ENCODE measurements at places on chromosomes 16 and 17.

- no peak for DNase-seq
Measured at GRCh38 chr17:44920565-44920940, 5.3 kb upstream of the GFAP start.

- DNase-seq = no peak
Measured at GRCh38 chr16:57357330-57358085, 1.1 kb upstream of the CCL22 start.

DNA sequence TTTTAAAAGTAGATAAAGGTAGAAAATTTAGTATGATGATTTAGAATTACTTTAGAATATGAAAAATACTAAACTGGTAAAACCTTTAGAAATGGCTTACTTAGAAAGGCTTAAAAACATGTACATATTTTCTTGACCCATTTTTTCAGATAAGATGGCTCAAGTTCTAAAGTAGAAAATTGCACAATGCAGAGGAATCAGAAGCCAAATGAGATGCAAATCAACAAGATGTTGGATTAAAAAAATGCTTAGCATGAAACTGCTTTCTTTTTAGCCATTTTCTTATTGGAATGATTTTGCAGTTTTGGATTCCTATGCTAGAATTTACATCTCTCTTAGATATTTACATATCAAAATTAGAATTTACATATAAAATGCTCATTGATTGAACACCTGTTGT is 1.5 kb upstream of the KRTAP3-1 start:
- DNase-seq = no peak

- DNase-seq = no peak
Measured at GRCh38 chr17:44907729-44908470, 7.4 kb downstream of the GFAP start.

DNA sequence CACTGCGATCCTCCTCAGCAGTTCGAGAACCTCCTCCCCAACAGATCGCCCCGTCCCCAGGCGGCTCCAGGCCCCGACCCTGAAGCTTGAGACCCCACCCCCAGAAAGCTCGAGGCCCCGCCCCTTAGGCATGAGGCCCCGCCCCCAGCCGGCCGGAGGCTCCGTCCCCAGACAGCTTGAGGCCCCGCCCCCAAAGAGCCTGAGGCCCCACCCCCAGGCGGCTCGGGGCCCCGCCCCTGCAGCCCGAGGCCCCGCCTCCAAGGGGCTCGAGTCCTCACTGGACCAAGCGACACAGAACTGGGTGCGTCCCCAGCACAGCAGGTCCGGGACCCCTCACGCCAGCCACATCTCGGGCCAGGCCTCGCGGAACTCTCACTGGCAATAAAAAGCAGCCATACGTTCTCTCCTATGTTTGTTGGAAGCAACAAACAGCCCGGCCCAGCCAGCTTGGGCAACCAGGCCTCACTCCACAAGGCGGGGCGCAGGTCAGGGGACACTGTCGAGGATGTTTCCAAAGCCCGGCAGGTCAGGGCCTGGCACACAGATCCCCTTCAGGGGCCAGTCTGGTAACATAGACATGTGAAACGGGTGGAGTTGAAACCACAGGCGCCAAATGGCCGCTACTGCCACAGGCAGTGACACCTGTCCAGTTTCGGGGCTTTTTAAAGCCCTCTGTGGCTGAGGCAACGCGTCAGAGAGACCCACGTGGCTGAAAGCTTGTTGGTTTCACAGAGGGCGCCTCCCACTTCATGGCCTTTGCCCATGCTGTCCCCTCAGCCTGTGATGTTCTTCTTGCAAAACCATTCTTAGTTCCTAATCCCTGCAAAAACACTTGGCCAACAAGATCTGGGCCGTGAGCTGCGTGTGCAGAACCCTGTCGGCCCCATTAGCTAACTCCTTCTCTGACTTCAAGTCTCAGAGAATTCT is 224.2 kb downstream of the PARN start:
- no peak for DNase-seq

GRCh38 chr17:27486741-27487140 is 30.5 kb downstream of the KSR1 start:
- no peak for DNase-seq

DNA sequence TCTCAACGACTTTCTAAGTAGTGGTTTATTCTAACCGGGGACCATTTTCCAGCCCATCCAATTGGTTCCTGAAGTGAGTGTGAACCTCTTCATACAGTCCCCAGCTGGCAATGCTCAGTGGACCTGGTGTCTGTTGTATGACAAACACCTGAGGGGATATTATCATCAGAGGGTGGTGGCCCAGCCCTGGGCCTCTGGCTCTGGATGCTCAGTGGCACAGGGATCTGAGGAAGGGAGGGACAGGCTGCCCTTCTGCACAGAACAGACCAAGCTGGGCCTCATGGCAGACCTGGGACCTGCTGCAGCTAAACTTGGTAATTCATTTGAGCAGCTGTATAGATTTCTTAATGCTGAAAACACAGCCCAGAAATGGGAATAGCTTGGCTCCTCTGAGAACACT is 72.6 kb downstream of the IRX5 start:
- no peak for DNase-seq

GRCh38 chr16:70695331-70696070 is 9.6 kb upstream of the MTSS2 start:
- DNase-seq = no peak

- DNase-seq = no peak
Measured at GRCh38 chr16:67236563-67237395, 9.8 kb downstream of the TMEM208 start.

DNA sequence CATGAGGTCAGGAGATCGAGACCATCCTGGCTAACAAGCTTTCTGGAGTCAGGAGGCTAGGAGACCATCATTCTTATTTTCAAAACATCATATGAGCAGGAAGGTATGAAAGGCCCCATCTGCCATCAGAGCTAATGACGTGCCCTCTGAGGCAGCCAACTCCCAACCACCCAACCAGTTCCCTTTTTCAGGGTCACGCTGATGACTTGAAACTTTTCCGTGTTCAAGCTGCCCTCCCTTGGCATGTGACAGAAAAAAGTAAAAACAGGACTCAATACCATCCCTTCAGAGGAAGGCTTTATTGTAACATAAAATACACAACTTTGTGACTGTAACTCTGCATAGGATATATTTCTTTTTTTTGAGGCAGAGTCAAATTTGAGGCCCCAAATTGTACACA is 4.6 kb upstream of the GHDC start:
- no peak for DNase-seq

DNA sequence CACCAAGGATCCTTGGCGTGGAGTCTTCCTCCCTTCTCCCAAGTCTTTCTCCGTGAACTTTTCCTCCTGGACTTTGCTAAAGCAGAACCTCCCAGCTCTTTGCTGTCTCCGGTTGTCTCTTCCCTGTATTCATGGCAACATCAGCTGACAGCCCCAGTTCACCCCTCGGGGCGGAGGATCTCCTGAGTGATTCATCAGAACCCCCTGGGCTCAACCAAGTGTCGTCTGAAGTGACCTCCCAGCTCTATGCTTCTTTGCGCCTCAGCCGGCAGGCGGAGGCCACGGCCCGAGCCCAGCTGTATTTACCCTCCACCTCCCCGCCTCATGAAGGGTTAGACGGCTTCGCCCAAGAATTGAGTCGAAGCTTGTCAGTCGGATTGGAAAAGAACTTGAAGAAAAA is 943 bp downstream of the CNTROB start:
- DNase-seq = no peak

DNA sequence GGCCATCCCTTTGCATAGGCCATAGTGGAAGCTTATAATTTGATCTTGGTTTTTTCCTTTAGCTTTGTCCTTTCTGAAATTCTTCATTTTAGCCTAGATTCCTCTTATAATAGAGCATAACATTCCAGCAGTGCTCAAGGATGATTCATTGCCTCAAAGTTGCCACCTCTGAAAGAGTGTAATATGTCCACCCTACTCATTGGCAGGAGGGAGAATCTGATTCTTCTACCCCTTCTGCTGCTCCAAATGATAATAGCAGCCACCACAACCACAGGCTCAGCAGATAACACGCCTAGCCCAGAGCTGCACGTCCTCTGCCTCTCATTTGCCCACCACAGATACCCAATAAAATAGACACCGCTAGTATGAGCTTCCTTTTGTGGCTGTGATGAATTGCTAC is 337.4 kb upstream of the HSBP1 start:
- no peak for DNase-seq

GRCh38 chr17:603406-604114 is 111.1 kb downstream of the VPS53 start:
- DNase-seq = no peak

- DNase-seq = no peak
Measured at GRCh38 chr17:20046629-20047028, 37.5 kb downstream of the SPECC1 start.

GRCh38 chr17:81493198-81494038 is 19.2 kb downstream of the ACTG1 start:
- DNase-seq = no peak

DNA sequence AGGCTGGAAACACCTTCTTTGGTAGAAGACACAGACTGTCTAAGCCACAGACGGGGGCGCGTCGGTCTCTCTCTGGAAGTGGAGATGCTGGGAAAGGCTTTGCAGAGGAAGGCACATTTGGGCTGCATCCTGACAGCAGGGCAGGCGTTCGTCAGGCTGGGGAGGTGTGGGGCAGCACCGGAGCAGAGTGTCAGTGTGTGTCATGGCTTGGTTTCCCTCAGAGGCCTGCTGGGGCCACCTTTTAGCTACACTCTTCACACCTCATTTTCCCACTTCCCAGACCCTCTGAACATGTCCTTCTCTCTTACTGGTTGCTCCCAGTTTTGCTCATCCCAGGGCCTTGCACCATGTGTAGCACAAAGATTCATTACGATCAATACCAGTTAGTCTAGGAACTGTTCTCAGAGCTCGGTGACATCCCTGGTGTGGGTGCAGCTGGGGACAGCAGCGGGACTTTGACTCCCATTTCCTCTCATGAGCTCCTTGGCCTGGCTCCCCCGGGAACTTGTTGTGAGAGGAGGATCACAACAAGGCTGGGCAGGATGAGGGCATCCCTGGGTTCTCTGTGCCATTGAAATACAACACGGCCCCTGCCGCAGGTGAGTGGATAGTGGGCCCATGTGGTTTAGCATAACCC is 33.1 kb downstream of the SMARCE1 start:
- no peak for DNase-seq

DNA sequence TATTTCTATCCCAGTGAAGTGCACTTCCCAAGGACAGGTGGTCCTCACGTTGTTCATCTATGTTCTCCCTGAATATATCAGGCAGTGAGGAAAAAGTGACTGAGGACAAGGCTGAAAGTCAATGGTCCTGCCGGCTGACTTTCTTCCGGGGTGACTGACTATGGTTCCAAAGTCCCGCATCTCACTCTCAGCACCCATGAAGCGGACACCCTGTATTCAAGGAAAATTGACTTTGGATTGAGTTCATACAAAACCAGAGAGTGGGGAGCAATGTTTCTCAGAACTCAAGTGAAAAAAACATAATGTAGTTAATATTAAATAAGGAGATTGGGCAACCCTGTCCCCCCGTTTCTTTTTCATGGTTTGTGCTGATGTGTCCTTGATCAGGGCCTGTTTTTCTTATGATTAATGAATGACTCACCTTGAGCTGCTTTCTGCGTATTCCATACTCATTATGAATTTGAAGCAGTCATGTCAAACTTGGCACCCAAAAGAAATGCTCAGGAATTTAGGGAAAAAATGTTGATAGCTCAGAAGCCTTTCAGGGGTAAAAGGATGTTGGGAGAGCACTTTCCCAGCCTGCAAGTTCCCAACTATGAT is 184.0 kb downstream of the CYLD start:
- no peak for DNase-seq

DNA sequence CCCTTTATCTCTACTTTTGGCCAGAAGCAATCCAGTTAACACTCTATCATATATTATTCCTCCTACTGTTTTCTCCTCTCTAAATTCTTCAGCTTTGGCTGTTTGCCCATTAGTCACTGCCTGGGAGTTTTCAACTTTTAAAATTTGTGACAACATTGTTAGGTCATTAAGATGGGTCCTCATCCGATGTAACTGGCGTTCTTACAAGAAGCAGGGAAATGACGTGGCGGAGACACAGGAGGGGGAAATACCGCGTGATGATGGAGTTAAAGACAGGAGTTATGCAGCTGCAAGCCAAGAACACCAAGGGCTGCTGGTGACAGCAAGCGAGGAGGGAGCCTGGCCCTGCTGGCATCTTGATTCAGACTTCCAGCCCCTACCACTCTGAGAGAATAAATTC is 34.8 kb upstream of the CPHXL start:
- DNase-seq = no peak

- no peak for DNase-seq
Measured at GRCh38 chr16:5015351-5015750, 18.4 kb downstream of the NAGPA start.

- DNase-seq = no peak
Measured at GRCh38 chr17:63961355-63962212, 11.1 kb downstream of the SCN4A start.

DNA sequence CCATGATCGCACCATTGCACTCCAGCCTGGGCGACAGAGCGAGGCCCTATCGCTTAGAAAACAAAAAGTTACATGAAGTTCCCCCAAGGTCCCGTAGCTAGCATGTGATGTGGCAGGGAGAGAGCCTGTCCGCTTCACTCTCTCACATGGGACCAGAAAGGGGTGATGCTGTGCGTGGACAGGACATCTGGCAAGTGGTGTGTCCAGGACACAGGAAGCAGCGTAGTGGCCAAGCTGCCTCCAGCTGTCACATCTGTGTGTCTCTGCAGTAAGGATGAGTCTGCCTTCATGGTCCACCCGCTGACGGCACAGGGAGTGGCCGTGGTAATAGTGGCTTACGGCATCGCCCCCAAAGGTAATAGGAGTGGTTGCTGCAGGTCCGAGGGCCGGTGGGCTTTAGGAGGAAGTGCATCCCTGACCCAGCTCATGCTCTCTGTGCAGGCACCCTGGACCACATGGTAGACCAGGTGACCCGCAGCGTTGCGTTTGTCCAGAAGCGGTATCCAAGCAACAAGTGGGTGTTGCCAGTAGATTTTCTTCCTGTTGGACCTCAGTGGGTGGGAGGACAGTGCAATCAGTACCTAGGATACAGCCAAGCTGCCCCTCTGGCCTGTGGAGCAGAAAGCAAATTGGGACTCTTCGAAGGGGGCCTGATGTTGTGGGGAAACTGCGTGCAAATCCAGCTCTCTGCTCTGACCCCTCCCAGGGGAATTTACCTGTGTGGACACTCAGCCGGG is 9.5 kb upstream of the BIRC5 start:
- DNase-seq = no peak

- no peak for DNase-seq
Measured at GRCh38 chr16:30040221-30040620, 9.2 kb upstream of the TLCD3B start.

- no peak for DNase-seq
Measured at GRCh38 chr16:51326131-51326856, 175.2 kb upstream of the SALL1 start.

- no peak for DNase-seq
Measured at GRCh38 chr16:88533932-88534637, 36.1 kb upstream of the ZC3H18 start.

DNA sequence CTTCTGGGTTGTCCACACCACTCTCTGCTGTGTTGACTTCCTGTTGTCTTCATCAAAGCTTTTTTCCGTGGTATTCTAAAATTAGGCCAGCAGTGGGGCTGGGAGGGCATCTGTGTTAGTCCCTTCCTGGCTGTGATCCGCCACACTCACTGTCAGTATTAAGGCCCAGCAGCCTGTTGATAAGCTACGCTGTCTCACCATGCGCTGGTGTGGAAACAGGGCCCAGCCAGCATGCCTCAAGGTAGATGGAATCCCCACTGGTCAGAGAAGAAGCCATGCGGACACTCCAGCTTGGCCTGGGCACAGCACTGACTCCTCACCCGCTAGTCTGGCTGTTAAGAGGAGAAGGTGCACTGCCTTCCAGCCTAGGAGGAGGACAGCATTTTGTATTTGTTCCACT is 11.4 kb downstream of the CDR2L start:
- no peak for DNase-seq

Measured in urinary bladder (tissue), 4 donors.